ENCODE measurements at places on chromosomes 5 and 9.

DNA sequence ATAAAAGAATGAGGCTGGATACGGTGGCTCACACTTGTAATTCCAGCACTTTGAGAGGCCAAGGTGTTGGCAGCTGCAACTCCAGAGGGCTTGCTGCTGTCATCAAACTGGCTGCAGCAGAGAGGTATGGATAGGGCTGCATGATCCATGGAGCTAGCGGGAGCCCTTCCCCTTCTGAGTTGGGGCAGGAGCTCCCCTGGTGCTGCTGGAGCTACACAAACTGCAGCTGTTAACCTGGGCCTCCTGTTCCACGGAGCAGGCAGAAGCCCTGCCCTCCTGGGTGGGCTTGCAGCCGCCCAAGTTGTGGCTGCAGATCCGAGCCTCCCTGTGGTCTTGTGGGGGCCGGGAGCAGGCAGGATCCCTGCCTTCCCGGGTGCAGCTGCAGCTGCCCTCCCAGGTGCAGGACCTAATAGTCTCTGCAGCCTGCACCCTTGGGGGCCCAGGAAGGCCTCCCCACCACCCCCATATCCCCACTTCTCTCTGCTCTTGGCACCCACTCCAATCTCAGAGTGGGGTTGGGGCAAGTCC, 15.8 kb downstream of the CDC25C start:
- no peak for DNase-seq

- no peak for DNase-seq
These were observed 729 bp upstream of the RORB start for GRCh38 chr9:74496406-74496805.

GRCh38 chr5:168172760-168173223, 118.7 kb upstream of the WWC1 start:
- no peak for DNase-seq

GRCh38 chr9:91714874-91715615, 235.0 kb downstream of the ROR2 start:
- DNase-seq, result no peak

DNA sequence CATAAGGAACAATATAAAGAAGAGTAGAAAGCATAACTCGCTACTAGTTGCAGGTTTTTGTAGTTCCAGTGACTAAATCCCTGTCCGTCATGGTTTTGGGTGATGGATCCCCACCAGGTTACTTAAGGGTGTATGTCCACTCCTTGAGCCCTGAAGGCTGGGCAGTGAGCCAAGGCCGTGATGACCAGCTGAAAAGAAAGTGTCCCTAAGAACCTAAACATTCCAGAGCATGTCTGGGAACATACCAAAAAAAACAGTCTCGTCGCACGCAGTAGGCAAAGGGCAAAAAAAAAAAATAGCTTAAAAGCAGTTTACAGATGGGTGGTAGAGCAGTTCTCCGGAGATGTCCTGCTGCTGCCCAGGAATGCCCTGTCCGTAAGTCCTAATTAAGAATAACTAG, 21.4 kb upstream of the SNAPC3 start:
- DNase-seq, result no peak

- DNase-seq, result no peak
These were observed 518.2 kb downstream of the TLR4 start for GRCh38 chr9:118222375-118222774.

DNA sequence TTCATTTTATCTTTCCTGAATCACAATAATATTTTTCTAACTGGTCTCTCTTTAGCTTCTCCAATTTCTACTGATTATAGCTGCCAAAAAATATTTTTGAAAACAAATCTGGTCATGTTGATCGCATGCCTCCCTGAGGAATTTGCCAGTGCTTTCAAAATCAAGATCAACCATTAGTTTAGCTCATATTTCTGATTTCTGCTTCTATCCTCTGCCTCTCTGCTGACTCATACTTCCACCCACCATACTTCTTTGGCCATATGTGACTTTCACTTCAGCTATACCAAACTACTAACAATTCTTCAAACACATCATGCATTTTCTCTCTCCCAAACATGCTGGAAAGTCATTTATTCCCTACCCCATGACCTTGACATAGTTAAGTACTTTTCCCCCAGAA, 636.5 kb downstream of the TLE1 start:
- DNase-seq, result no peak

- no peak for DNase-seq
These were observed at the start of gene SPINK6 for GRCh38 chr5:148202531-148203203. SPINK6 (plus strand) TSS chr5:148203042; CDS start chr5:148203097, 55 bp downstream.

GRCh38 chr9:128505414-128505765, 871 bp downstream of the GLE1 start:
- no peak for DNase-seq
